ENCODE measurements at places on chromosomes 11 and 22.
A peak's percentile ranks its signal among the peaks of the same experiment; 100 is the strongest.

DNA sequence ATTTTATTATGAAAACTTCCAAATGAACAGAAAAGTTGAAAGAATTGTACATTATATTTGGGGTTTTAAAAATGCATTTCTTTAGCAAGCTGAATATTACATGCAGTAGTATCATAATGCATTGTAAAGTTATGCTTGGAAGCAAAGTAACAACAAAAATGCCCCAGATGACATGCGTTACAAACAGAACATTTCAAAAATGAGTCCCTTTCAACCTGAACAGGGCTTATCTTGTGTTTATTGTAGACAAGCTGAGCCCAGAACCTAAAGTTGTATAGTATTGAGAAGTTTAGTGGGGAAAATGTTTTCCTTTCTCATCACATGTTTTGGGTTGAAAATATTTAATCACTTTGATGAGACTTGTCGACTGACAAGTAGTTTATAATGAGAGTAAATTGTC, 68.8 kb downstream of the CECR2 start:
- DNase-seq: no peak

DNA sequence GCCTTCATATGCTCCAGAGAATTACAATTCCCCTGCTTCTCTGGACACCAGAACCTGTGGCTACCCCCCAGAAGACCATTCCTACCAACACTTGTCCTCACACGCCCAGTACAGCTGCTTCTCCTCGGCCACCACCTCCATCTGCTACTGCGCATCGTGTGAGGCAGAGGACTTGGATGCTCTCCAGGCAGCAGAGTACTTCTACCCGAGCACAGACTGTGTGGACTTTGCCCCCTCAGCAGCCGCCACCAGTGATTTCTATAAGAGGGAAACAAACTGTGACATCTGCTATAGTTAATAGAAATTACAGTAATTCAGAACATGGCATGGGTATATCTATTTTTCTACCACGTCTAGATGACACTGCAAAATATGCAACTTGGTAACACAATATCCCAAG, 9.8 kb downstream of the POU2AF3 start:
- no peak for DNase-seq

- DNase-seq: no peak
These were observed 53.1 kb upstream of the TSPAN18 start for GRCh38 chr11:44673688-44674087.

DNA sequence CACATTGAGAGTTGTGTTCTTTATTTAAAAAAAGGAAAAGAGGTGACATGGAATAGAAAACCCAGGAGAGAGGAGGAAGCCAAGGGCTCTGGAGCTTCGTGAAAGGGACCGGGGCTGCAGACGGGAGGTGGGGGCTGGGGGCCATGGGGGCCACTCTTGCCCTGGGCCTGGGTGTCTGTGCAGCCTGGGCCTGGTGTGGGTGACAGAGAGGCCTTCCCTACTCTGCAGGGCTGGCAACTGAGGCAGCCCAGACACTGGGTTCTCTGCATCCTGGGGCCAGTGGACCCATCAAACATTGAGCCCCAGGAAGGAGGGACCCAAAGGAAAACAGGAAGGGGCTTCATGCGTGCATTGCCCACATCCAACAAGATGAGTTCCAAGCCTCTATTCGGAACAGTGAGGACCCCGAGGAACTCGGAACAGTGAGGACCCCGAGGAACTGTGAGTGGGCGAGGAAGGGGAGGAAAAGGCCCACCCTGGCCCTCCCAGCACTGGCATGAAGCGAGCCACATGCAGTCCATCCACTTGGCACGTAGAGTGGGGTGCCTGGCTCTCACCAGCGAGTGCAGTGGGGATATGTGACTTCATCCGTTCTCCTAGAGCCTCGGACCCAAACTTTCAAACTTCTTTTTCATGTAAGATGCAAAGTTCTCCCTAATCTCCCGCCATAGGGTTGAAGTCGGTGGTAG, 1121.6 kb downstream of the BRD1 start:
- DNase-seq: no peak

DNA sequence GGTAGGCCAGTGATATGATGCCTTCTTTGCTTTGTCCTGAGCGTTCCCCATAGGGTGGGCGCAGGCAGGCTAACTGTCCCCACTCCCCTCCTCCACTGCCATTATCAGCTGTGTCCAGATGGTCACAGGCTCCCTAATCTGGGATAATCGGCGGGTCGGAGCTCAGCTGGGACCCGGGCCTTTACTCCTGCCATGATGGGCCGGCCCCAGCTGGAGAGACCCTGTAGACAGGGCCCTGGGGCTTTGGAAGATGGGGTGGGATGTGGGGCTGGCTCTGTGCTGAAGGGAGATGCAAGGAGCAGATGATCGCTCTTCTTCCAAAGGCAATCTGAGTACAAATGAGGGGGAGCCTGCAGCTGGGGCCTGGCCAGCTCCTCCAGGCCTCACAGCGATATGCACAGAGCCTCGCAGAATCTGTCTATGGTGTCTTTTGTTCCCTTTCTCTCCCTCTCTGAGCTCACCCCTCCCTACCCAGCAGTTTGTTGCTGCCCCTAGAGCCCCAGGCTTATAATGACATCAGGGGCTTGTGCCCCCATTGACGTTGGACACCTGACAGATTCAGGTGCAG, 11.9 kb downstream of the KLHL35 start:
- DNase-seq: no peak

GRCh38 chr11:64438986-64439771, 80.2 kb downstream of the RPS6KA4 start:
- DNase-seq: no peak

- peak; percentile 61 for DNase-seq
These were observed 607 bp downstream of the PLAAT3 start for GRCh38 chr11:63613517-63614135.

DNA sequence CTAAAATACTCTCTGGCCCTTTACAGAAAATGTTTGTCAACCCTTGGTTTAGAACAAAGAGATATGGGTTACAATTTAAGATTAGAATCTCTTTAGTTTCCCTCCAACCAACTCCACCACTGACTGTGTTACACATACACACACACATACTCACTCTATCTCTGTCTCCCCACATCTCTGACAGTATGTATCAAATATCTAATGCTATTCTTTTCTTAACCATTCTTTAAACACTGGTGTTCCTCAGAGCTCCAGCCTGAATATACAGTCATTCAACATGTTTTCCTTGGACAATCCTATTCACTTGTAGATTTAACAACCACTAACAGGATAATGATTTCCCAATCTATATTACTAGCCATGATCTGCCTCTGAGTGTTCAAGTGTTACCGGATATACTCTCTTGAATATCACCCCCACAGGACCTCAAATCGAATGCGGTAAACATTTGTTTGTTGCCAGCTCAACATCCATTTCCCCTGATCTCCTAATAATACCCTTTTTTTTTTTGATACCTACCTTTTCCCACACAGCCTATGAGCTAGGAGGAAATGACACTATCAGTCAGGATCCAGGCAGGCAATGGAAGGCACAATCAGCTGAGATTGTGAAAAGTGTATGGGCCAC, 6.1 kb downstream of the MPZL3 start:
- DNase-seq: no peak

DNA sequence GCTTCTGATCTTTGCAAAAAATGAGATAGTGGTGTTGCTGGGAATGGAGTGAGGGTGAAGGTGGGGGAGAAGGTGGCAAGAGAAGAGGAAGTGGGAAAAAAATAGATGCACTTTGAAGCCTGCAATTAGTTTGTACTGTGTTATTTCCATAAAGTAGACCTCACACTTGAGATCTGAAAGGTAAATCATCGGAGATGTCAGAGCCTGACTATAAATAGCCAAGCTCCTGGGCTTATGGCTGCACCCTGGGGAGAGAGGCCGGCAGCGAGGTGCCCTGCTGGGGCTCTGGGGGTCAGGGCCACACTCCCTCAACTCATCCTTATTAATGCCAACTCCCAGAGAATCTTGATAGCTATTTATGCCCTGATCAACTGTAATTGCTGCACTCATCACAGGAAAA, 134.4 kb downstream of the NXPE2 start:
- no peak for DNase-seq

GRCh38 chr11:45610627-45611026, 54.8 kb downstream of the CHST1 start:
- no peak for DNase-seq

- DNase-seq: no peak
These were observed 73.6 kb downstream of the RPL27A start for GRCh38 chr11:8756201-8756600.

DNA sequence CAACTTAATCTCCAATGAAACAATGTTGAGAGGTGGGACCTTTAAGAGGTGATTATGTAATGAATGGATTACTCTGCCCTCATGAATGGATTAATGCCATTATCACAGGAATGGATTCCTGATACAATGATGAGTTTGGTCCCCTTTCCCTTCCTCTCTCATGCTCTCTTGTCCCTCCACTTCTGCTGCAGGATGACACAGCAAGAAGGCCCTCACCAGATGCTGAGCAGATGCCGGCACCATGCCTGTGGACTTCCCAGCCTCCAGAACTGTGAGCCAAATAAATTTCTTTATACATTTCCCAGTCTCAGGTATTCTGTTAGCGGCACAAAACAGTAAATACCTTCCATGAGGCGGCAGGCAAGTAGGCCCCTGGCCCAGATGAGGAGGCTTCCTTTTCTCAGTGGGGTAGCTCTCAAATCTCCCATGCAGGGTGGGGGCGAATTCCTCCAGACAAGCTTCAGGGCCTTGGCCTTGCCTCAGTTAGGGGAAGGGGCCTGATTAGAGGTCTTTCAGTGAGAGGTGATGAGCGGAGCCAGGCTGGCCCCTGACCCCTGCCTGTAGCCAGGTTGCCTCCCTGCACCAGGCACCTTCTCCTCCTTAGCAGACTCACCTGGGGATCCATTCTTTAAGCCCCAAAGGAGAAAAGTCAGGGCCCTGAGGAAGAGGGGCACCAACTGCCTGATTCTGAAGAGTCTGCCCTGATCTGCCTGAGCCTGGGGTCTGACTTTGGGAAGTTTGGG, 86.0 kb downstream of the RRM1 start:
- DNase-seq: no peak

GRCh38 chr11:76075716-76076115, 130.6 kb downstream of the WNT11 start:
- no peak for DNase-seq

DNA sequence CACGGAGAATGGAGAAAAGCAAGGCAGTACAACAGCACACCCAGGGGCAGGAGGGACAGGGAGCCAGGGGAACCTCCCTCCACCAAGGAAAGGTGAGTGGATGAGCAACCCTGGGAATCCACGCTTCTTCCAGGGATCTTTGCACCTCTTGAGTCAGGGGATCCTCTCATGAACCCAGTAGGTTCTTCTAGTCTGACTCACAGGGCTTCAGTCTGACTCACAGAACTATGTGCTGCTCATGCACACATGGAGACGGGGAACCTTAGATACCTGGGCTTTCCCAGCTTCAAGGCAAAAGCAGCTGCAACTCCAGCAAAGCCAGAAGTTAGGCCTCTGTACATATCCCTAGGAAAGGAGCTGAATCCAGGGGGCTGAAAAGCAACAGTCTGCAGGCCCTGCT, 1021.4 kb upstream of the TENM4 start:
- no peak for DNase-seq

DNA sequence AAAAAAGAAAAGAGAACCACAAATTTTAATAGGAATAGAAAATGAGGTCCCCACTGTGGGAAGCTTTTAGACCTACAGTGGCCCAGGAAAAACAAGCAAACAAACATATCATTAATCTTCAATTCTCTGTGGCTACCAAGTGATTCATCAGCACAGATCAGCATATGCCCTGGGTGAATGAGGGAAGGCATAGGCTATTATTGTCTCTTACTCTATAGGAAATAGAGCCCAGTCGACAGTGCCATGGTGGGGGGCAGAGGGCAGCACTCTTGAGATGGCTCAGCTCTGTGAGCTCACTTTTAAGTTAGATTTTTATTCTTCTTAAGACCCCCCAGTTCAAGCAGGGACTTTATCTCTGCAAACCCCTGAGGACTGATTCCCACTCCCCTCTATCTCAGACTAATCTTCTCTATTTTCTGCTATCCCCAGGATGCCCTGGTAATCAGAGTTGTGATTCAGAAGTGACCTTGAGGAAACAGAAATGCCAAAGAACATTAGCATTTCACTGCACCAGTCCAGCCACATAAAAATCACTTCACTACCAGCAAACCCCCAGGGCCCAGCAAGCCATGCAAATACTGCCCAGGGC, 9.5 kb upstream of the FEZ1 start:
- DNase-seq: no peak

DNA sequence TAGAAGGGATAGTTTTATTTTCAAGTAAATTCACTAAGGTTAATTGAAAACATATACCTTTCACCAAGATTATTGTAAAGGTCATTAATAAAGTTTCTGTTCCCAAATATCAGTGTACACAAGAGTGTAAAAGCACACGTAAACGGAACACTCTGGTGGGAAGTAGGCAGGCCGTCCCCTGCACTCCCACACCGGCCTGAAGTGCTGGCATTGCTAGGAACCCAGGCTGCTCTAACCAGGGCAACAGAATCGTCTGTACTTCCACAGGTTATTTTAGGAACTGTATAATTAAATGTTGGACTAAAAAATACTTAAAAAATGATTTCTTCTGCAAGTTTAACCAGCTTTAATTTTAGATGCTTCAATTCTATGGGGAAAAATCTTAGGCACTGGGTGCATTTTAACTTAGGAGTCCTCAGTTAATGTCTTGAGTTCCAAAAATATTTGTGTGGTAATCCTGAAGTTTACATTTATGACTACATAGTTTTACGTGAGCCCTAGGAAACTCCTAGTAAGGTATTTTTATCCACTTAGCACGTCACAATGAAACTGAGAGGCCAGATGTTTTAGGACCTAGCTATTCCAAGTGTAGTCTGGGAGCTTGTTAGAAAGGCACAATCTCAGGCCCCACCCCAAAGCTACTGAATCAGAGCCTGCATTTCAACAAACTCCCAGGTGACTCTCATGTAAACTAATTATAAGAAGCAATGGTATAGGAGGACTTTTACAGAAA, 31.2 kb downstream of the KMT5B start:
- DNase-seq: no peak

GRCh38 chr11:90629229-90629806, 406.5 kb upstream of the CHORDC1 start:
- DNase-seq: no peak

GRCh38 chr11:57174656-57175055, 7.1 kb upstream of the LRRC55 start:
- no peak for DNase-seq

DNA sequence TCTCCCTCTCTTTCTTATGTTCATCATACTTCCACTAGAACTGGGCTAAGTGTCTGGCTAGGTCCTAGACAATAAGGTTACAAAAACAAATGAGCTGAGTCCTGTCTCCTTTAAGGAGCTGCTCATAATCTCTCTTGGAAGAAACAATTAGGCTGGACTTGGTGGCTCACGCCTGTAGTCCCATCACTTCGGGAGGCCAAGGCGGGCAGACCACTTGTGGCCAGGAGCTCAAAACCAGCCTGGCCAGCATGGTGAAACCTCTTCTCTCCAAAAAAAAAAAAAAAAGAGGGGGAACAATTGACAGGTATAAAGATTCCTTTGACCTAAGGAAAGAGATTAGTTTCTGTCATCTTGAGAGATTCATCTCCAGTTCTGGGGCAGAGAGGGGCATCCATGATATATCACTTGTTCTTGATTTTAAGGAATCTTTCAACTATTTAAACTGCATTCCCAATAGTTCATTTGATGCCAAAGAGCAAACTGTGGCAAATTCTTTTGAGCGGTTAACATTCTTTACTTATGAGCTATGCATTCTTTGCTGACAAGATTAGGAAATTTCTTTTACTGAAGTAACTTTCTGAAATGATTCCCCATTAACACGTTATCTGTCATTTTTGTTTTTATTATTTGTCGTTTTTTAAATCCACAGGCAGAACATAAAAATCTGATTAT, 125.5 kb downstream of the C11orf87 start:
- DNase-seq: no peak

GRCh38 chr11:67345247-67345919, 8.0 kb downstream of the POLD4 start:
- no peak for DNase-seq

- DNase-seq: no peak
These were observed 610.1 kb upstream of the ANO5 start for GRCh38 chr11:21582791-21583190.

Data from CD4-positive, alpha-beta T cell treated with Interleukin-6 for 4 hours (primary cell).